ENCODE measurements at places on chromosomes 12 and 14. TPM values are rescaled to one million over a fixed set of nuclear protein-coding genes. Genes with fewer than 3 reads are reported as not detected.

DNA sequence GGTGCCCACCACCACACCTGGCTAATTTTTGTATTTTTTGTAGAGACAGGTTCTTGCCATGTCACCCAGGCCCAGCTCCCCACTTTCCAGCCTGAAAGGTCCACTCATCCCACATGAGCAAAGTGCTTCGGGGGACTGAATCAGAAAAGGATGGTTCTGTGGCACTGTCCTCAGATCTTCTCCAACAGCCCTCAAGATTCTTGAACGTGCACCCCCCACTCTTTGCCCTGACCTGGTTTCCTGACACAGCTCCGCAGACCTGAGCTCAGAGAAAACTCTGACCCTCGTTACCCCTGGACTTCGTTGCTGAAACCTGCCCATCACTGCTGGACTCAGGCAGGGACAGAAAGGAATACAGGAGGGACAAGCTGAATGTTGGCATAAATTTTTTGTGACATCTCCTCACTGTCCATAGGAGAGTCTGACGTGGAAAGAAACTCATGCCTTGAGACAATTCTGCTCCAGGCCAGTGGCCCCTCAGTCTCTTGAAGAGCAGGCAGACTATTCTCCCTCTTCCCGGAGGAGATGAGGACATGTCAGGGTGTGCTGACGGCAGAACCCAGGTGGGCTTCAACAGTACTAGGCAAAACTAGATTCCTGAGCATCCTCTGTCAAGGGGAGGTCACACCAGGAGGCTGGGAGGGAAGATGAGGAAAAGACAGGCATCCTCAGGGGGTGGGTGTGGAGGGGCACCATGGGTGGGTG, 149.3 kb downstream of the DPF3 start:
- DNase-seq: no peak

DNA sequence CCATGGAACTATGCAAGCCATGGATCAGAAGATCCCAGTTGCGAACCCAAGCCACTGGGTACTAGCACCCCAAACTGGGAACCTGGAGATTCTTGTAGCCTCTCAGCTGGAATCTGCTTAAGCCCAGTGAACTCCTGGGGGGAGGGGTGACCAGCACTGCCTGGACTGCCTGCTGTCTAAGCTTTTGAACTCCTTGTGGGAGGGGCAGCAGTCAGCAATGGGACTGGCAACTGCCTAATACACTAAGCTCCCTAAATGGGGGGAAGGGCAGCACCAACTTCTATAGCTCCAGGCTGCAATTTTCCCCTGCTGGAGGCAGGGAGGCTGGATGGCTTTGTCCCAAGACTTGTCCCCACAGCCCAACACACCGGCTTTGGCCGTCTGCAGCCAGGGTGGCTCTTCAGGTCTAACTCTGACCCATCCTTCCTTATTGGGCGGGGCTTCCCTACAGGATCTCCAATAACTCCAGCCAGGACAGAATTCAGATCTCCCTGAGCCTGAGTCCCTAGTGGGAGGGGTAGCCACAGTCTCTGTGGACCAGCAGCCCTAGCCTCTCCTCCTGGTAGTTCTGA, 485.1 kb downstream of the SOX5 start:
- DNase-seq: no peak

DNA sequence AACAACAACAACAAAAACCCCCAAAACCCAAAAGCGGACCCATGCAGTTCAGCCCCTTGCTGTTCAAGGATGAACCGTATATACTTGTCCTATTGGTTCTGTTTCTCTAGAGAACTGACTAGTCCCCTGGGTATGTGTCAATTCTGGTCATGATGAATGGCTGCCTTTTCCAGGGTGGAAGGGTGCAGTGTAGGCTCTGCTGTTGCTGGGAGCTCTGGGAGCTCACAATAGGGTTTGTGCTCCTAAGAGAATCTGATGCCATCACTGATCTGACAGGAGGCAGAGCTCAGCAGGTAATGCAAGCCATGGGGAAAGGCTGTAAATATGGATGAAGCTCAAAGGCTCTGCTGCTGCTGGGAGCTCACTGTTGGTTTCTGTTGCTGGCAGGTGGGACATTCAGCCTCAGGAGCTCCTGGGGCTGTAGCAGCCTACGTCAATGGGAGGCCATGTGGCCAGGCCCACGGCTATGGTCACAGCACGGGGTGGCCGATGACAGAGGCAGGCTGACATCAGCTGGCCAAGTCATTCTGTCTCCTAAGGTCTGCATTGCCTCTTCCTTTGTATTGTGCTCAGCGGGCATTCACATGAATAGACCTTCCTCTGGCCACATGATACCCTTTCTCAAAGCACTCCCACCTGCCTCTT, 37.9 kb downstream of the DLK1 start:
- no peak for DNase-seq

DNA sequence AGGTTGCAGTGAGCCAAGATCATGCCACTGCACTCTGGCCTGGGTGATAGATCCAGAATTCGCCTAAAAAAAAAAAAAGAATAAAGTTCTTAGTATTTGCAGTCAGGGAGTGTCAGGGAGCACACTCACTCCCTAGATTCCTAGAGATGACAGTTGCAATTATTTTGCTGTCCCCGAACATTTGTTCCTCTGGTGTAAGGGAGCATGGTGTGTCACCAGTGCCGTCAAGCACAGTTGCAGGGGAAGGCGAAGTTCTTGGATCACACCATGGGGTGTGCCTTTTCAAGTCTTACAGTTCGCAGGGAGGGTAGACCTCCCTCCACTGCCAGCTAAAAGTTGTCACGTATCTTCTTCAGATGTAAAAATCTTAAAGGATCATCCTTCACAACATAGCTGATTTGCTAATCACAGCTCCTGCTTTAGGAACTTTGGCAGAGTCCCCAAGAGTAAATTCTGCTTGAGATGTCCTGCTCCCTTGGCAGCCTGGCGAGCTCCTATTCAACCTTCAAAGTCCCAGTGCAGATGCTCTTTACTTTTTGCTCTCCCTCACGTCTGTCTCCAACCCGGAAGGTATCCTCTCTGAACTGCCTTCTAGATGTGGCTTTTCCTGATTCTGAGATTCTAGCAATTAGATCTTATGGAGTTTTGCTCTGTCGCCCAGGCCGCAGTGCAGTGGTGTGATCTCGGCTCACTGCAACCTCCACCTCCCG, 11.3 kb downstream of the ACACB start:
- DNase-seq: no peak

DNA sequence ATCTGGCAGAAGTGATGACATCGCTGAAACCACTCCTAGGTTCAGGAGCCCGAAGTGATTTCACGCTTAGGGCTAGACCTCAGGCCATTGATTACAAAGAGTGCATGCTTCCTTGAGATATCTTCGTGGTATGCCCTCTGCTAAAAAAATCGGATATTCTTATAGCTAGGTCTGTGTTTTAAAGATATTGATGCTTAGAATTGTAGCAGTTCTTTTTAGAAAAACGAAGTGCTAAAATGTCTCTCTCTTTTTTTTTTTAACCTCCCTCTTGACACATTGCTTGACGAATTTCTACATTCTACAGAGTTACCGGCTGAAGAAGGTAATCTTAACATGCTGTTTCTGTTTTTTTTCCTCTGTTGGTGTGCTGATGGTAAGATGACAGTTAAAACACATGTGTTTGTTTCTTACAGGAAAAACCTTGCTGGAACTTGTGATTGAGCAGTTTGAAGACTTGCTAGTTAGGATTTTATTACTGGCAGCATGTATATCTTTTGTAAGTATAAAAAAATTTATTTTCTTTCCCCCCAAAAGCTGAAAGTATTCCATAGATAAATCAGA, 1.3 kb downstream of the ATP2A2 start:
- DNase-seq: no peak

GRCh38 chr14:91286530-91286937, 42.0 kb upstream of the GPR68 start:
- DNase-seq: peak; percentile 71

DNA sequence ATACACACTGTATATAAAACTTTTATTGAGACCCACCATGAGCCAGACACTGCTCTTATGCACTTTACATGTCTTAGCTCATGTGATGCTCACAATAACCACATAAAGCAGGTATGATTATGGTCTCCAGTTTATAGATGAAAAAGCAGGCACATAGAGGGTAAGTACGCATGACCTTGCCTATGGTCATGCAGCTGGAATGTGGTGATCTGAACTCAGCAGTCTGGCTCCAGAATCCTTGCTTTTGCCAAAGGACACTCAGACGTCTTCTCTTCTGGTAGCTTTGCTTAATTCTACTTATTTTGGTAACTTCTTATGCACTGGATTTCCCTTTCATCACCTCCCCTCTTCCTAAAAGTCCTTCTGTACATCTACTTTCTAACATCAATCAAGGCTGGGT, 103.3 kb upstream of the CRY1 start:
- no peak for DNase-seq

DNA sequence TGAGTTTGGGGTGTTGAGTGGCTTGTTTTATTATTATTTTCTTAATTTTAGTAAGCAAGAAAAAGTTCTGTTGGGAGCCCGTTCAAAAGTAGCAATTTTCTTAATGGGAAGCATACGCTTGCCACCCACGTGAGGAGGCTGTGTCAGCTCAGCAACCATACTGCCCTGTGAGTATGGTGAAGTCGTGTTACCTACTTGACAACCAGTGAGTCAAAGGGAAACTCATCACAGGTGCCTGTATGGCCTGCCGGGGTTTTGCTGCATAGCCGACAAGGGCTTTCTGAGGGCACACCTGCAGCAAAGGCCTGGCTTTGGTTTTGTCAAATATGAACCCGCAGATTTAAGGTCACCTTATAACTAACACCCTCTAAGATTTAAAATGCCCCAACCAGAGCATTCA, 31.1 kb downstream of the PITPNM2 start:
- DNase-seq: no peak

- DNase-seq: no peak
Observed at GRCh38 chr12:13250416-13250815, 53.9 kb downstream of the EMP1 start.

KCNK13 gene
- total RNA-seq: 1.9 TPM

TRIM9 gene
- total RNA-seq: 0.27 TPM

RALGAPA1 gene
- total RNA-seq: 31.8 TPM

TPH2 gene
- total RNA-seq: not detected
